Right atrium auricular region (tissue), 2 donors: ENCODE measurements at places on chromosomes 16 and 17. TPM values are rescaled to one million over a fixed set of nuclear protein-coding genes. Genes with fewer than 3 reads are reported as not detected.

KREMEN2 gene
- not detected for total RNA-seq

- H3K4me1 ChIP-seq = no peaks in the 10 kb centered on the region
- DNase-seq = no peak
- H3K27ac ChIP-seq = peak overlapping the region; percentile 93
- no peaks in the 10 kb centered on the region for H3K36me3 ChIP-seq
Observed at GRCh38 chr16:4373356-4373908, 1.8 kb downstream of the VASN start.

DNA sequence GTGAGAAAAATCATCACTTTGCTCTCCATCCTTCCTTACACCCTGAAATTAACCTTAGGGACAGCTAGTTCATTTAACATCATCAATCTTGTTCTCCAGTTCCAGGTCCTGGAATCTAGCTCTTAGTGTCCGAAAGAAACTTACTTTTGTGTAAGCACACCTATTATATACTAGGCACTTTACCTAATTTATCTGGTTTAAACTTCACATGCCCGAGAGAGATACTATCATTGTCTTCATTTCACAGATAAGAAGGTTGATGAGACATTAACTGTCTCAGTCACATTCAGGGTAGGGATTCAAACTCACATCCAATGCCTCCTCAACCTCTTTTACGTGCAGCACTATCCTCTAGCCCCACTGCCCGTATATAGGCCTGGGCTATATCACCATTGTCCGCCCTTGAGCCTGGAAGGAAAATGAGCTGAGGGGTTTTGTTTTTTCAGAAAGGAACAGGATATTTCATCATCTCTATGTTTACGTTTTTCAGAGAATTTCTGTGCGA, 501 bp upstream of the AP2B1 start:
- no peaks in the 10 kb centered on the region for H3K36me3 ChIP-seq
- peaks cover 30% of the 10 kb centered on the region for H3K4me1 ChIP-seq
- peak overlapping the region; percentile 94 for H3K27ac ChIP-seq
- H3K4me3 ChIP-seq = peak overlapping the region; percentile 64
- no peaks in the 10 kb centered on the region for H3K27me3 ChIP-seq

DNA sequence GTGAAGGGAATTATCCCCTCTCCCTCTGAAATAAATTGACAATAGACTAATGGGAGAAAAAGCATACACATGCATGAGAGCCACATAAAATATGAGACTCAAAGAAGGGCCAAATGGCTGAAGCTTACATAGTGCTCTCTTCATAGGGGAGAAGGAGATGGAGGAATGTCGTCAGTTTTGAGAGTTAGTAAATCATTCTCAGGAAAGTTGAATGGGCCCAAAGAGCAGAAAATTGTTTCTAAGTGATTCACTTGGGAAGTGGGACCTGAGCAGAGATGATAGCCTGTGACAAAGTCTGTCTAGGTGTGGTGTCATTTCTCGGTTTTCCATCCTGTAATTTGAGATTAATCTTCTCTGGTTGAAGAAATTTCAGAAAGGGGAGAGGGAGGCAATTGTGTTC, 35.0 kb downstream of the BCAS3 start:
- no peak overlapping the region for H3K27ac ChIP-seq
- no peaks in the 10 kb centered on the region for H3K4me1 ChIP-seq
- no peak for DNase-seq

ACE gene
- total RNA-seq = 3.4 TPM

TBC1D24 gene
- 10.5 TPM for total RNA-seq

DNA sequence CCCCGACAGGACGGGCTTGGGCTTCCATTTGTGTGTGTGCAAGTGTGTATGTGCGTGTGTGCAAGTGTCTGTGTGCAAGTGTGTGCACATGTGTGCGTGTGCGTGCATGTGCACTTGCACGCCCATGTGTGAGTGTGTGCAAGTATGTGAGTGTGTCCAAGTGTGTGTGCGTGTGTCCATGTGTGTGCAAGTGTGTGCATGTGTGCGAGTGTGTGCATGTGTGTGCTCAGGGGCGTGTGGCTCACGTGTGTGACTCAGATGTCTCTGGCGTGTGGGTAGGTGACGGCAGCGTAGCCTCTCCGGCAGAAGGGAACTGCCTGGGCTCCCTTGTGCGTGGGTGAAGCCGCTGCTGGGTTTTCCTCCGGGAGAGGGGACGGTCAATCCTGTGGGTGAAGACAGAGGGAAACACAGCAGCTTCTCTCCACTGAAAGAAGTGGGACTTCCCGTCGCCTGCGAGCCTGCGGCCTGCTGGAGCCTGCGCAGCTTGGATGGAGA, 23.1 kb upstream of the ITGAX start:
- no peak overlapping the region for H3K4me3 ChIP-seq
- no peak for DNase-seq
- H3K27me3 ChIP-seq = no peaks in the 10 kb centered on the region
- H3K4me1 ChIP-seq = peaks cover 8% of the 10 kb centered on the region
- H3K27ac ChIP-seq = no peak overlapping the region

DNA sequence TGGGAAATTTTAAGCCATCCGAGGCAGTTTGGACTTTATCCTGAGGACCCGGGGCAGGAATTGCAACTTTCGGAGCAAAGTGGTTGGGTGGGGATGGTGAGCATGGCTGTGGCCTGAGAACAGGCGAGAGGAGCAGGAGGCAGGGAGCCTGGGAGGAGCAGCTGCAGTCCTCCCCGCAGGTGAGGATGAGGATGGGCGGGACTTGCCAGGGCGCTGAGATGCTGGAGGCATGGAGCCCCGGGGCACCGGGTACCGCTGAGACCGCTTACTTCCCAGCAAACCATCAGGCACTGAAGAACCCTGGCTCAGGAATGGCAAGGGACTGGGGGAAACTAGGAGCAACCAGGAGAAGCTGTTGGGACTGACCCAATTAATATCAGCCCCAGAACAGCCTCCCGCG, 210.8 kb downstream of the GSG1L start:
- no peaks in the 10 kb centered on the region for H3K36me3 ChIP-seq
- DNase-seq = no peak
- H3K27me3 ChIP-seq = no peaks in the 10 kb centered on the region
- no peak overlapping the region for H3K27ac ChIP-seq
- peaks cover 12% of the 10 kb centered on the region for H3K4me1 ChIP-seq
- no peak overlapping the region for H3K4me3 ChIP-seq

CD79B gene
- 2.2 TPM for total RNA-seq

DNA sequence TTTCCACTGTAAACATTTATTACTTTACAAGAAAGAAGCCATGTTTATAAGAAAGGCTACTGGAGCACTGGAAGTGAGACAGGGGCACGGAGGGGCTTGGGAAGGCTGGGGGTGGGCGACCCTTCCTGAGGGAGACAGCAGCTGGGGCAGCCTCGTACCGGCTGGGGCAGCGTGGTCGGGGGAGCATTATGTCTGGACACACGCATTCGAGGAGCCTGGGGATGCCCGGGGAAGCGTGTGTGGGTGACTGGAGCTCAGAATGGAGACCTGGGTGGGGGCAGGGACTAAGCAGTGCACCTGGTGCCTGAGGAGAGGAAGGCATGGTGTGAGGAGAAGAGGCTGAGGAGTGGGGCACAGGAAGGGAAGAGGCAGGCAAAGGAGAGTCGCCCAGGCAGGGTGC, 64.5 kb downstream of the SRCIN1 start:
- no peak overlapping the region for H3K4me3 ChIP-seq
- H3K4me1 ChIP-seq = no peaks in the 10 kb centered on the region
- no peak for DNase-seq
- no peaks in the 10 kb centered on the region for H3K36me3 ChIP-seq
